Effector CD8-positive, alpha-beta T cell (primary cell): ENCODE measurements at places on chromosomes 1 and 21.

DNA sequence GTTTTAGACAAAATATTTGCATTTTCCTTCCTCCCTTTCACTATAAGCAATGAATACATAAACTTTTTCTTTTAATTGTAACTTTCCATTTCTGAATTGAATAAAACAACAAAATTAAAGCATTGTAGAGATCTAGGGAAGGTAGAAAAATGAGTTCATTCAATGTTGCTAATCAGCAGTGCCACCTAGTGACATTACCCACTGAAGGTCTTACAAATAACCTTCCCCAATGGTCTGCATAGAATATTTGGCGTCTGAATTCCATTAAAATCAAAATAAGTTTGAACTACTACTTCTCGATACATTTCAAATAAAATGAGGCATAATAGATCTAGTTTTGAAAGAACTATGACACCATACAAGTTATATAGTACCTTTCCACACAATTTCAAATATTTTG, 19.6 kb downstream of the FH start:
- DNase-seq = no peak

DNA sequence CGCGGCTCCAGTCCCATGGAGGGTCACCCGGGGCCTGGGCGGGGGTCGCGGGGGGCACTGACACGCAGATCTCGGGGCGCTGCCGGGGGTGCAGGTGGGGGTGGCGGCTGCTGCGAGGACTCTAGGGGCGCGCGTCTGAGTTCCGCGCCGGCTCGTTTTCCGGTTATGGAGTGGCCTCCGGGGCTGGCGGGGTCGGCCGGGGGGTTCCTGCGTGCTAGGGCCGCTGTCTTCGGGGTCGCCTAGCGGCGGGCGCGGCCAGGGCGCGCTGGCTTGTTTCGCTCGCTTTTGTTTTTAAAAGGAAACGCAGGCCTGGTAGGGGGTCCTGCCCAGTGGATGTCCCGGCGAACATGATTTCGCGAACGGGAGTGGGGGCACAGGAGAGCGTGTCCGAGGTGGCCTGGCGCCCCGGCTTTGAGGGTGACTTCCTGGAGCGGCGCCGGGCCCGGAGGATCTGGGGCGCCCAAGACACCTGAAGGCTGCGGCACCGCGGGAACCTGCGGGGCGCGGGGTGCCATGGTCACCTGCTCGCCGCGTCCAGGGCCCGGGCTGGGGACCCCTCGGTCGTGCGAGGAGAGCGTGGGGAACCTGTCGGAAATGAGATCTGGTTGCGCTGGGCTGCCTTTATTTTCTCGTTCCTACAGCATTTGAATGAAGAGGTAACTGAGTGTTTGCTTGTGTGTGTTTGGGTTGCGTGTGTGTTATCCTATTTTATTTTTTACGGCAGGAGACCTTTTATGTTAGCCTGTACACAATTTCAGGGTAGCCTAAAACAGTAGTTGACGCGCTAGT, 618 bp downstream of the ETS2 start:
- peak; percentile 11 for DNase-seq

DNA sequence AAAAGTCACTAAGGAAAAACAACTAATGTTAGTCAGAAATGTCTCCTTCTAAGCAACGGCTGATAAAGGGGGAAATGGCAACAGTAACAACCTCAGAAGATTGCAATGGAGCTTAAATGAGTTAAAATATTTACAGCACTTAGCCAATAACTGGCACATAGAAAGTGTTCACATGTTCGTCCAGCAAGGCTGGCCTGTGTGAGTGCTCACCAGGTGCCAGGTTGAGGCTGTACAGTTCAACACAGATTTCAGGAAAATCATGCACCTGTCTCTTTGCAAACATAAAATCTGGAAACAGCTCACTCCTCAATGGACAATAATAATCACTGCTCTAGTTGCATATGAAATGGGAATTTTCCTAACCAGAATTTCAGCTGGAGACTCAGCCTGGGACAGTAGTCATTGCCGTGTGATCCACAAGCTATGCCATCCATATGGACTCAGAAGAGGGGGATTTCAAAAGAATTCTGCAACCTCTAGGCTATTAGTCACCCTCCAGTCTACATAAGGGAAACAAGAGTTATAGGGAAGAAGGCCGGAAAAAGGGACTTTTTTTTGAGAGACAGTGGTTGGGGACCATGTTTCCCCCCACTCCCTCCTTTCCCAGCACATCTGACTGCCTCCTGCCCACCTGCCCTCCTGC, 68.6 kb downstream of the SYDE2 start:
- no peak for DNase-seq

DNA sequence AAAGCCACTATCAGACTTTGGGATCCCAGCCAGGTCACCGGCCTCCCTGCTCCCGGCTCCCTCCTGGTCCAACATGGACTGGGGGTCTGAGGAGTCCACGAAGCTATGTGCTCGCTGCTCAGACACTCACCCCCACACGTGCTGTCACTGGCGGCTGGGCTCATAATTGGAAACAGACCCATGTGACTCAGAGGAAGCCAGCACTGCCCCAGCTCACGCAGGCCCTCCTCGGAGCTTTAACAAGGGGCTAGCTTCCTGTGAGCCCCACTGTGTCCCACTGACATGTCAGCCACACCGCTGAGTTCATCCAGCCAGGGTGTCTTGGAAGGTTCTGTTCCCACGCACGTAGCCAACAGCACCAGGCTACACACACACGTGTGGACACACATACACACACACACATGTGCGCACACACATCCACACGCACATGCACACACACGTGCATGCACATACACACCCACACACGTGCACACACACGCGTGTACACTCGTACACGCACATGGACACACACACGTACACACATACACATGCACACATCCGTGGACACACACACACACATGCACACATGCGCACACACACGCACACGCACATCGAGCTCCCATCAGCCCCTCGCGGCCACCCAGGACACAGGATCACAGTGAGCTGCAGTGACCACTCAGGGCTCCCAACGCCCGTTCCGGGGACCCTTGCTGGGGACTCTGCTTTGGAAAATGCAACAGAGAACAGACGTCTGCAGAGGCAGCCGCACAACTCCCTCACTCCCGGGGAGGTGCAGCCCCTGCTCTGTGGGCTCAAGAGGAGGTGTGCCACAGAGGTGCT, 18.4 kb upstream of the COL6A2 start:
- no peak for DNase-seq

- no peak for DNase-seq
Measured at GRCh38 chr1:203455706-203456105, 19.9 kb upstream of the PRELP start.

GRCh38 chr1:92376345-92376744, 77.5 kb downstream of the RPAP2 start:
- no peak for DNase-seq

DNA sequence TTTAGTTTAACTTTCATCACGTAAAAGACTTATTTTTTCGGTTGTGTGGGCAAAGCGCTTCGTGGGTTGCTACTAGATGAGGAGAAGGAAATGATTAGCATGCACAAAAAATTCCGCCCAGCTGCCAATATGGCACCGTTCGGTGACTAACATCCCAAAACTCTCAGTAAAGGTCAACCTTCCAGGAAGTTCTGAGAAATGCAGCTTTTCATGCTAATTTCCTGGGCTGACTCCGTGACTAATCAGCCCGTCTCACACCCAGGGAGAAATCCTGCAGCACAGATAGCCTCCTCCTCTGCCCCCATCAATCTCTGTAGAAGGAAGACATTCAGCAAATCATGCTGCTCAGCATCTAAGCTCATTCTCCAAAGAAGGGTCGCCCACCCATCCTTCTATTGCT, 34.1 kb downstream of the TMCO4 start:
- DNase-seq = no peak

DNA sequence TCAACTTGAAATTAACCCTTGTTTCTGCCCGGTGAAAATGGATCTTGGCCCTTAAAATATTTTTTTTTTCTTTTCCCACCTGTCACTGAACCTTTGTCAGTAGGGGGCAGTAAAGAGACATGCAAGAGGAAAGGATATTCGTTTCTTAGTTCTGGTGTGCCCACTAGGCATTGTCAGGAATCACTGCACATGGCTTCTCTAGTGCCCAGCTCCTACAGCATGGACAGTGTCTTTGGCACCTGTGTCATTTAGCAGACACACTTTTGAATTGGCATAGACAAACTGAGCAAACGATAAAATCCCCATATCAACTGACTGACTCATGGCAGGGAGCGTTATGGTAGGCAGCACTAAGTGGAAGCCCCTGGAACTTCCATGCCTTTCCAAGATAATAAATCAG, 1048.1 kb downstream of the BRINP3 start:
- DNase-seq = no peak
